ENCODE measurements at places on chromosomes 4 and X.

- no peak for DNase-seq
Observed at GRCh38 chr4:24279469-24279868, 304.9 kb downstream of the DHX15 start.

DNA sequence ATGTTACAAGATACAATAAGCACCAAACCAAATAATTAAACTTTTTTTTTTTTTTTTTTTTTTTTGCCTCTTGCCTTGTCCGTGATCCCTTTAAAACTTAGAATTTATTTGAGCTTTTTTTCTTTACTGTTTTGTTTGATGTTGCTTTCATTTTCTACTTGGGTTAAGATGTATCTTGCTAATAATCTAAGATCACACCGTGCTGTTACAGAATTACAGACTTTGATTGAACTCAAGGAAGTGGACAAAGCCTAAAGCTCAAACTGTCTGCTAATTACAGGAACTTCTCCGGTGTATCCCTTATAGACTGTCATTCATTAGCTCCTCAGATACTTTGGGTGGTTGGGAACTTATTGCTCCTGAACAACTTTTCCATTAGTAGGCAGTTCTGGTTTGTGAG is 26.5 kb downstream of the STIM2 start:
- DNase-seq: no peak

- no peak for DNase-seq
Observed at GRCh38 chrX:118506805-118507480, 11.3 kb downstream of the DOCK11 start.

DNA sequence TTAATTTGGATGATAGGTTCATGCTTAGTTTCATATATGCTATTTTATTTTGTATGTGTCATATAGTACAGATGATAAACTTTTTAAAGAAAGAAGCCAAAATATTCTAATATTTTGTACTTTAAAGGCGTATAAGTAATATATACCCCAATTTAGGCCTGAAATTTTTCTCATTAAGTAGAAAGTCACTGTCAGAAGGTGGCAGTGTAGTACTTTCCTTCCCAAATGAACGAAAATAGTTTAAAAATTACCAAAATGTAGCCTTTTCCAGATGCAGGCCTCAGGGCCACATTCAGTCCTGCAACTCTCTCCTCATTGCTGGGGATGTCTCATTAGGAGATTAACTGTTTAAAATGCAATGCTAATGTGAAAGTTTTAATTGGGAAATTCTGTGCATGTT is 1263.6 kb downstream of the C4orf33 start:
- no peak for DNase-seq

- no peak for DNase-seq
Observed at GRCh38 chr4:143514169-143514495, 630 bp downstream of the SMARCA5 start.

- DNase-seq: no peak
Observed at GRCh38 chrX:131861088-131861787, 161.9 kb upstream of the STK26 start.

DNA sequence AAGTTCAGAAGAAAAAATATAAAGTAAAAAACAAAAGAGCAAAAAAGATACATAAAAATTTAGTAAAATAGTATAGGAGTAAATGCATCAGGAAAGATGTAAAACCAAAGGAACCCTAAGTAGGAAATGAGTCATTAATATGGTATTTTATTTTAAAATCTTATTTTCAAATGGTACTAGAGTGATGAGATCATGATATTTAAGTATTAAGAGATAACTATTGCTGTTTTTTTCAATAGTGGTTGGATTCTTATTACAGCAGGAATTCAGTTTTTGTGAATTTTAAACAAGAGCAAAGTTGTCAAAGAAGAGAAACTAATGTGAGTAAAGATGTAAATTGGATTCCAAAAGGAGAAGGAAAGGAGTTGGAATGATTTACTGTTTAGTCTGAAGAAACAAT is 20.0 kb downstream of the EMCN start:
- DNase-seq: no peak

Measured in breast epithelium (tissue), 4 donors.